ENCODE measurements at places on chromosomes 1 and 21. TPM values are rescaled to one million over a fixed set of nuclear protein-coding genes. Genes with fewer than 3 reads are reported as not detected.

ESRRG gene
- total RNA-seq = not detected

MTOR gene
- 22.0 TPM for total RNA-seq

CFH gene
- total RNA-seq = 373 TPM

LMOD1 gene
- 5.7 TPM for total RNA-seq

APOBEC4 gene
- total RNA-seq = not detected

F3 gene
- 39.2 TPM for total RNA-seq

WDR64 gene
- not detected for total RNA-seq

CCDC185 gene
- not detected for total RNA-seq

CA6 gene
- not detected for total RNA-seq

S100A2 gene
- 1.9 TPM for total RNA-seq

GALE gene
- 10.8 TPM for total RNA-seq

KCNA3 gene
- total RNA-seq = not detected

OPRD1 gene
- not detected for total RNA-seq

TESK2 gene
- 2.2 TPM for total RNA-seq

GJA5 gene
- not detected for total RNA-seq

FAM72D gene
- not detected for total RNA-seq

LCE1E gene
- total RNA-seq = not detected

RNU1-3 gene
- under 0.01 TPM for total RNA-seq

KRTAP10-2 gene
- total RNA-seq = not detected

LYPD8 gene
- total RNA-seq = not detected

SH2D2A gene
- 0.88 TPM for total RNA-seq

OBSCN gene
- 6.0 TPM for total RNA-seq

RHCE gene
- 1.1 TPM for total RNA-seq

KCNJ9 gene
- not detected for total RNA-seq

CAMTA1 gene
- total RNA-seq = 75.8 TPM

ALG14 gene
- total RNA-seq = 0.94 TPM

PLA2G2F gene
- total RNA-seq = not detected

SLAMF7 gene
- not detected for total RNA-seq

C2CD4D gene
- total RNA-seq = not detected

DIRAS3 gene
- total RNA-seq = 6.2 TPM

GBP2 gene
- 30.5 TPM for total RNA-seq

SPRR1A gene
- not detected for total RNA-seq

FCRL4 gene
- not detected for total RNA-seq

ATAD3C gene
- total RNA-seq = not detected

MRPL55 gene
- total RNA-seq = 69.2 TPM

OVAAL gene
- total RNA-seq = not detected

TENT5C gene
- total RNA-seq = 0.62 TPM

PAQR7 gene
- 6.0 TPM for total RNA-seq

ERG gene
- 1.3 TPM for total RNA-seq

S100A6 gene
- total RNA-seq = 1,170 TPM

PYHIN1 gene
- total RNA-seq = not detected

AQP10 gene
- total RNA-seq = not detected

CNIH4 gene
- total RNA-seq = 30.6 TPM

Measured in cardiac ventricle fibroblast (primary cell).